ENCODE measurements at places on chromosomes 3 and 15.

GRCh38 chr3:66997560-66998112 is 471 bp upstream of the KBTBD8 start:
- no peak for DNase-seq

GRCh38 chr3:115279939-115280338 is 132.9 kb upstream of the ZBTB20 start:
- no peak for DNase-seq

DNA sequence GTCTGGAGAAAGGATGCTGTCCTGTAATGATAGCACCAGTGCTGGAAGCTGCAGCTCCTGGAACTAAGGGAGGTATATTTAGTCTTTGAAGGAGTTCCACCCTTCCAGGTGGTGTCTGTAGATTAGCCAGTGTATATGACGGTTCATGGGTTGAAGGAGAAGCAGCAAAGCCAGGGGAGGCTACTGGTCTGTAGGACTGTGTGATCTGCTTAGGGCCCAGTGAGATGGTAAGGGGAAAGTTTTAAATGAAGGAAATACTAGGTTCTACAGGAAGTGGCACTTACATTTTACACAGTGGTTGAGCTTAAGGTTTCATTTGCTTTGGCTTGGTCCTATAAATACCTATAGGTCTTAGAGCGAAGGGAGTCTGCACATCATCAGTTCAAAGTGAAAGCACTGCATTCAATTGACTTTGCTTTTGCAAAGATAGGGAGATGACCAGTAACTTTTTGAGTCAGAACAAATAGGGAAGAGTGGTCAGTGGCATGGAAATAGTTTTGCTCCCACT is 5.6 kb downstream of the SLC25A38 start:
- no peak for DNase-seq

DNA sequence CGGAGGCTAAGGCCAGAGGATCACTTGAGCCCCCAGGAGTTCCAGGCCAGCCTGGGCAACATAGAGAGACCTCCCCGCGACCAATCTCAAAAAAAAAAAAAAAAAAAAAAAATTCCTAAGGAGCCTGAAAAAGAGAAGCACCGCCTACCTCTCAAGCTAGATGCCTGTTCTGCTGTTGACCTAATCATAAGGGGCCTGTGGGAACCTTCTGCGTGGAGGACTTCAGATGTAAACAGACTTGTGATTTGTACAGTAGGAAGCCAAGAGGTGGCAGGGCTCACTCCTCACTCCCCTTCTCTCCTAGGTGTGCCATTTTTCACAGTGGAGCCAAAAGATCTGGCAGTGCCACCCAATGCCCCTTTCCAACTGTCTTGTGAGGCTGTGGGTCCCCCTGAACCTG is 3.2 kb downstream of the TYRO3 start:
- no peak for DNase-seq

DNA sequence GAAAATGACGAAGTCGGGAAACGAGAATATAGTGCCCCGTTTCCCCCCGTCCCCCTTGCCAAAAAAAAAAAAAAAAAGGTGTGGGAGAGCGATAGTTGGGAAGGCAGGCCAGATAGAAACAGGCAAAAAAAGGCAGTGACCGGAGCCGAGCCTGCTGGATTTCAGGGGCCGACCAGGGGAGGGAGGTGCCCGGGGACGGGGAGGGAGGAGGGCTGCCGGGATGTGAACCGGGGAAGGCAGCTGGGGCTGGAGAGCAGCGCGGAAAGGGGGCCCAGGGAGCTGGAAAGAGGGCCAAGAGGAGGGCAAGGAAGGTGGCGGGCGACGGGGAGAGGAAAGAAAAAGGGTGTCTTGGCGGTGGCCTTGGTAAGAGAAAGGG is 837 bp downstream of the LRRN1 start:
- no peak for DNase-seq

DNA sequence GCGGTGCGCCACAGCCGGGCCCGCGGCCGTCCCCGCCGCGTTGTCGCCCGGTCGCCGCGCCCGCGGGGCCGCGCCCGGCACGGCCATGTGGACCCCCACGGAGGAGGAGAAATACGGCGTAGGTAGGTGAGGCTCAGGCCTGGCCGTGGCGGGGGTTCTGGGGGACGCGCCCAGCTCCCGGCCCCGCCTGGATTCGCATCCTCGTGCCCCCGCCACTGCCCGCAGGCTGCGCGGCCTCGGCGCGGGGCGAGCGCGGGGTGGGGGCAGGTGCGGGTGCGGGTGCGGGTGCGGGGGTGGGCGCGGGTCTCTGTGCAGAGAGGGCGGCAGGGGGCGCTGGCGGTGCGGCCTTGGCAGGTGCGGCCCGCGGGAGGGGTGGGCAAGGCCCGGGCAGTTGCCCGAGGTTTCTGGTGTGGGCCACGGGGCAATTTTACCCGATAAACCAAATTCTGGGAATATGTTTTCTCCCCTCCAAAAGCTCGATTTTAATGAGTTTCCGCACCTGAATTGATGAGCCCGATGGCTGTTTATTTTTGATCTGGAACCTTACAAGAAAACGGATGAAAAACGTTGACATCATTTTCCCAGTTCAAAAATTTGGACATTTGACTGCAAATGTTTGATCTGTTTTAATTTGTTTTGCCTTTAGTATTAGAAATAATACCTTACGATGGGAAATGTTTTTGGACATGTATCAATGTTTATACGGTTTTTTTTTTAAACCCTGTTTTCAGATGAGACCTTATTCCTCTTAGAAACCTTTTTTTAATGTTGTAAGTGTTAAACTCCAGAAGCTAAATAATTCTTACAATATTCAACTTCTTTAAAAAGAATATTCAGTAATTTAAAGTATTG is 678 bp downstream of the DOCK3 start:
- DNase-seq = peak; percentile 60

DNA sequence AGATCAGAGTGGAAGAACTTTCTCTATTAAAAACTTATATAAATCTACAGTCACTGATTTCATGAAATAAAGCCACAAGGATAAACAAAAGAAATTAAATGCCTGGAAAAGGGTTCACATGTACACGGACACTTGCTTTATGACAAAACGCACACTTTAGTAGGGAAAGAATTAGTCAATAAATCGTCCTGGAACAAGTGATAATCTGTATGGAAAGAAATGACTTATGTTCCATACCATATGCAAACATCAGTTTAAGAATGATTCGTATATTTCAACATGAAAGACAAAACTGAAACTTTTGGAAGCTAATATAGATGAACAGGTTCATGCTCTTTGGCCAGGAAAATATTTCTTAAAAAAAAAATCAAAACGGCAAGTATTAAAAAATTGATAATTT is 40.2 kb downstream of the MEF2A start:
- no peak for DNase-seq

- DNase-seq = no peak
These were observed 30.2 kb upstream of the VPS8 start for GRCh38 chr3:184781801-184782200.

GRCh38 chr3:169146866-169147237 is 516.7 kb downstream of the MECOM start:
- DNase-seq = no peak

GRCh38 chr3:877001-877400 is 215.8 kb upstream of the CNTN6 start:
- no peak for DNase-seq

Data from anterior cingulate cortex (tissue), 58 donors.